ENCODE measurements at places on chromosomes 2 and 18. TPM values are rescaled to one million over a fixed set of nuclear protein-coding genes. Genes with fewer than 3 reads are reported as not detected.

Gene RBKS
- total RNA-seq, result 2.4 TPM

Gene AQP4
- 0.78 TPM for total RNA-seq

Gene ANKRD30BL
- total RNA-seq, result not detected

Gene OSR1
- 0.57 TPM for total RNA-seq

All from pancreas (tissue), 10 donors.